ENCODE measurements at places on chromosomes 4 and X. TPM values are rescaled to one million over a fixed set of nuclear protein-coding genes. Genes with fewer than 3 reads are reported as not detected.

DNA sequence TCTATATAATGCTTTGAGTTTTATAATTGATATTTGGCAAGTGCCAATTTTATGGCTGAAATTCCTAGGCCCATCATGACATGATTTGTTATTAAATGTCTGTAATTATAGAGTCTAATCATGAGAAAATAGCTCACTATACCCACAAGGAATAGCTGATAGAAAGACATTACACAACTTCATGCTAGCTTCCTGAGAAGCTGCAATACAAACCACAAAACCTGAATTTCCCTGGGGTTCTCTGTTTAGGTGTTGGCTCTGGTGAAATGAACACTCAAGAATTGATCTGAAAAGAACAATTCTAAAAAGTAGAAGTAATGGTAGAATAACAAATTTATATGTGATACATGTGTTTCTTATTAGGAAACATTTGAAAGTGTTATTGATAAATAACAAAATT is 169.6 kb downstream of the GASK1B start:
- no peak for DNase-seq

DNA sequence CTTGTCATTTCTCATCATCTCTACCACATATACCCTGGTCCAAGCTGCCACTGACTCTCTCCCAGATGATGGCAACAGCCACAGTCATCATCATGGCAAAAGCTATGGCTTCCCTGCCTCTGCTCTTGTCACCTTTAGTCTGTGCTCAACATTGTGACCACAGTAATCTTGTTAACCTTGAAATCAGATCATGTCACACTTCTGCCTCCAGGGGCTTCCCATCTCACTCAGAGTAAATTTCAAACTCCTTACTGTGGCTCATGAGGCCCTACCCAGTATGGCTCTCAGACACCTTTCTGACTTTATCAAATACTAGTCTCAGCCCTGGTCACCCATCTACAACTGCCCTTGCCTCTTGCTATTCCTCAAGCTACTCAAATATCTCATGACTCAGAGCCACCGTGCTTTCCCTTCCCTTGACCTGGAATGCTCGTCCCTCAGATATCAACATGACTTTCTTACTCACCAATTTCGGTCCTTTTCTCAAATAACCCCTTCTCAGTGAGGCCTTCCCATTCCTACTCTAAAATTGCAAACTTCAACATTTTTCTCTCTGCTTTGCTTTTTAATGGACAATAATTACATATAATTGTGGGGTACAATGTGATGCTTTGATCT is 41.1 kb upstream of the STIM2 start:
- DNase-seq = no peak

DNA sequence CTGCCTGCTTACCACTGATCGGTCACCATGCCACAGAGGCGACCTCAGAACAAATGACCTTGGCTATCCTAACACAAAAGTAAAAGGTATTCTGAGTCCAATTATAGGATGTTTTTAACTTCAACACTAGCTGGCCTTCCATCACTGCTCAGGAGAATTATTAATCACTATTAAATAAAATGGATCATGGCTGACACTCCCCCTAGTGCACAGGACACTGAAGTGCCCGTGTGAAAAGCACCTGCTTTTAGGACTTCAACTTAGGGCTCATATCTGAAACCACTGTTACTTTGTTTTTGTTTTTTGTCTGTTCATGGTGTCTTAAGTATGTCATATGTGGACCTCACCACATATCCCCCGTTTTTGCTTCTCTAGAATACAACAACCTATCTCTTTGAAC is 33.9 kb downstream of the STX18 start:
- no peak for DNase-seq

Gene SPANXA2
- not detected for total RNA-seq

- no peak for DNase-seq
Observed at GRCh38 chr4:15162046-15162445, 159.8 kb downstream of the CPEB2 start.

DNA sequence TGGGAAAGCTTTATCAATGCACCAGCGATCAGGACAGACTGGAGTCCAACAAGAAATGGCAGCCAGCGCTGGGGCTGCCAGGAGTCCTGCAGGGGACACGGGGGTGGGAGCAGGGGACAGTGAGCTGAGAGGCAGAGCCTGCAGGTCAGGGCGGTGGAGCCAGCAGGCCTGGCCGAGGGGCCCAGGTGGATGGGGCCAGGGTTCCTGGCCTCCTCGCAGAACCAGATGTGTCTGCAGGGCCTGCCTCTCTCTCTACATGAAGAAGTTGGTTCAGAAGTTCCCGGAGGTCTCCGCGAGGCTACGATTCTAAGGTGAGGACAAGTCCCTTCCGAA is 63.6 kb downstream of the CPZ start:
- no peak for DNase-seq

DNA sequence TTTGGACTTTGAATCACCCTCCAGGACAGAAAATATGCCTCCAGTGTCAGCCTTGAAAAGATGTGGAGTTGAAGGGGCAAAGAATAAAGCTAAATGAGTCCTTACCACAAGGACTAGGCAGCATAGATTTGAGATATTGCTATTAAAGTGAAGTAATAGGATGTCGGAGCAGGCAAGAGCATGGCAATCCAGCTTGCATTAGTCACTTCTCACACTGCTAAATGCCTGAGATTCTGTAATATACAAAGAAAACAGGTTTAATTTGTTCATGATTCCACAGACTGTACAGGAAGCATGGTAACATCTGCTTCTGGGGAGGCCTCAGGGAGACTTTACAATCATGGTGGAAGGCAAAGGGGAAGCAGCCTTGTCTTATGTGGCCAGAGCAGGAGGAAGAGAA is 109.8 kb upstream of the PCDH7 start:
- no peak for DNase-seq

GRCh38 chrX:55742649-55743048 is 25.1 kb downstream of the RRAGB start:
- no peak for DNase-seq

- DNase-seq = no peak
Observed at GRCh38 chrX:68832101-68832416, 3.2 kb downstream of the EFNB1 start.

- DNase-seq = no peak
Observed at GRCh38 chr4:119894650-119895208, 171.9 kb downstream of the MAD2L1 start.

- DNase-seq = no peak
Observed at GRCh38 chrX:29478336-29479069, 736.9 kb upstream of the MAGEB2 start.

Gene NEXMIF
- 0.32 TPM for total RNA-seq

Gene SPANXA1
- not detected for total RNA-seq

GRCh38 chrX:46722742-46723568 is 36.0 kb downstream of the SLC9A7 start:
- DNase-seq = no peak

DNA sequence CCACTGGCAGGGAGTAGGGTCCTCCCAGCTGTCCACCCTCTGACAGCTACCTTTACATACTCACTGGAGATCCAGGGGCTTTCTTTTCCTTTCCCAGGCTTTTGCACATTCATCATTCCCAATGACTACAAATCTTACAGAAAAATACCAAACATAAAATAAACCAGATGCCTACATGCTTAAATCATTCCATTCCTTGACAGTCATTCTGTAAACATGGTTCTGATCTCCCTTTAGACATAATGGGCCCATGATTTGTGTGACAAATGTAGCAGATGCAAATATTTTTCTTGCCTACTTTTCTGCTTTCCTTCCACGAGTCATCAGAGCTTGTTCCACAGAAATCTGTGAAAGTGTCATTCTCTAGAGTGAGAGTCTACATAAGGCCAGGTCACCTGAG is 207.0 kb downstream of the IDS start:
- no peak for DNase-seq

DNA sequence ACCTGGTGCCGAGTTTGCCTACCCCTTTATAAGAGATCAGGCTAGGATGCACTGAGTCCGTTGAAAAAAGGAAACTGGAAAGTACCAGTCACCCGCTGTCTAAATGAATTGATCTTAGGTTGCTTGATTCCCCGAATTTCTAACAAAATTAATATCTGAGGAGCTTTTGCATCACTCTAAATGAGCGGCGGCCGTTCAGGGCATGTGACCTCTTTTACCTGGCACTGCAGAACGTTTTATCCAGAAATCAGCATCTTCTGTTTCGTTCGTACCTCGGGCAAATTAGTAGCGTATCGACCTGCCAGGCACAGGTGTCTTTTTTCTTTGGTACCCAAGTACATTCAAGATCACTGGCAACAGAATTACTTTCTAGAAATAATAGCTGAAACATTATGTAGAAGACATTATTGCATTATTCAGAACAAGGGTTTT is 876 bp downstream of the KLHL2 start:
- DNase-seq = no peak

DNA sequence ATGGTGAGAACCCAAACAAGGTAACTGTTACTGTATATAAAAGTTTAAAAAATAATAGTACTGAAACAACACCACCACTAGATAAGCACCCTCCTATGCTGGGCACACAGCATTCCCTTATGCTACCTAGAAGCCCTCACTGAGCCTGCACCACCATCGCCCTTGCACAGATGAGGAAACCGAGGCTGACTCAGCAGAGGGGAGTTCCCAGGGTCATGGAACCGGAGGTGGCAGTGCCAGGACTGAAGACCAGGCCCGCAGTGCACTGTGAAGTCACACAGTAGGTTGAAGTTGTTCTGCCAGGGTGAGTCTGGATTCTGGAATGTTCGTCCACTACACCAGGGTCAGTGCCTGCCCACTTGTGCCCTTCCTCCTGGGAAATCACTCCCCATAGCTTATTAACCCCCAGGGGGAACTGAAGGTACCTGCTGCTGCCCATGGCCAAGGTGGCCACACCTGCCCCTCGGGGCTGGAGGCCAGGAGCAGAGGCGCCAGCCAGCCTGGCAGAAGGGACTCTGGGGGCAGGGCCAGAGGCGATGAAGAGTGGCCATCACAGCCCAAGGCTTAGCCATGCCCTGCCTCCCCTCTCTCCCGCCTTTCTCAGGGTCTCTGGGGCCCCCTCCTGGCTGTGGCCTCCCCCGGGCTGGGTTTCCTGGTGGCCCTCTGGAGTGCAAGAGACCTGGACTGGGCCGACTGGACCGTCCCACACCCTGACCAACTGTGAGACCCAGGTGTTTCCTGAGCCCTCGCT is 15.1 kb upstream of the ABLIM2 start:
- DNase-seq = no peak

Gene PCSK1N
- total RNA-seq = not detected

- DNase-seq = no peak
Observed at GRCh38 chr4:79255793-79256192, 70.1 kb downstream of the NAA11 start.

Gene CHIC1
- 9.5 TPM for total RNA-seq

GRCh38 chr4:6221851-6222760 is 21.8 kb upstream of the JAKMIP1 start:
- no peak for DNase-seq

DNA sequence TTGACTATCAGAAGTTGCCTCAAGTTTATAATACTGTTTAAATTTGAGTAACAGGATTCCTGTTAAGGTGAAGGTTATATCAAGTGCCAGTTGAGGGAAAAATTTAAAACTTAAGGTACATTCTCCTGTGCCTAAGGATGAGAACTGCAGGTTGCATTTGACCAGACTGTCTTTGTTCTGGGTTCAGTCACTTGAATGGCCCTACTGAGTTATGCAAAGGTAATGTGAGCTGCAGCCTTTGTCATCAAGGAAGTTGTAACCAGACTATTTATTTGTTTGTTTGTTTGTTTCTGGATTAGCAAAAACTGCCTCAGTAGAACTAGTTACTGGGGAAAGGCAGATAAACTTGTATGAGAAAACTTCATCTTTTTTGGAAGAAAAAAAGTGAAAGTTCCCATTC is 131.9 kb downstream of the ATOH1 start:
- no peak for DNase-seq

GRCh38 chrX:11791090-11791489 is 33.1 kb downstream of the MSL3 start:
- DNase-seq = no peak

Gene HSD17B13
- not detected for total RNA-seq

- no peak for DNase-seq
Observed at GRCh38 chr4:140738139-140738538, 18.0 kb downstream of the TBC1D9 start.

DNA sequence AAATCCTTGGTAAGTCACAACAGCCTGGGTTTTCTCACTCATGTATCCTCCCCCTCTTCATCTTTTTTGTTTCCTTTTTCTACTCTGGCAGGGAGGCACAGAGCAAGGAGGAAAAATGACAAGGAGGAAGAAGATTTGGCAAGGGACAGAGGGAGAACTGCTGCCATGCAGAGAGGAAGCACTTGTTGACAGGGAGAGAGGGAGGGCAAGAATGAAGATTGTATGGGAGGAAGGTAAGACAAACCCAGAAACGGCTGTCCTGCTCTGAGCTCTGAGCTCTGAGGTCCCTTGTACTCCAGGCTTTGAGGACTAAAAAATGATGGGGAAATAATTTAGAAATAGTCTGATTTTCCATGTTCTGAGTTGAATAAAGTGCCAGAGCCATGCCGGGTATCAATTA is 123.9 kb downstream of the DCHS2 start:
- no peak for DNase-seq

DNA sequence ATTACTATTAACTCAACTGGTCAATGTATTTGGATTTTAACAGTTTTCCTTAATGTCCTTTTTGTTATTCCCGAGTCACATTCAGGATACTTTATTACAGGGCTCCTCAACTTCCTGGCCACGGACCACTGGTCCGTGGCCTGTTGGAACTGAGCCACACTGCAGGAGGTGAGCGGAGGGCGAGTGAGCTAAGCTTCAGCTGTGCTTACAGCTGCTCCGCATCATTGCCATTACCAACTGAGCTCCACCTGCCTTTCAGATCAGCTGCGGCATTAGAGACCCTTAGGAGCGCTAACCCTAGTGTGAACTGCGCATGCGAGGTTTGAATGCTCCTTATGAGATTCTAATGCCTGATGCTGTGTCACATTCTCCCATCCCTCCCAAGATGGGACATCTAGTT is 591.7 kb downstream of the CCSER1 start:
- DNase-seq = no peak

Gene ATP11C
- total RNA-seq = 10.2 TPM

Gene TREX2
- not detected for total RNA-seq

GRCh38 chrX:48711929-48712505 is 15.5 kb downstream of the SUV39H1 start:
- DNase-seq = no peak

Gene SLC10A4
- total RNA-seq = 0.20 TPM

- DNase-seq = no peak
Observed at GRCh38 chrX:73977542-73978169, 326.3 kb upstream of the ZCCHC13 start.

Measured in heart left ventricle (tissue), 16 donors.